ENCODE measurements at places on chromosomes 3 and 15.

- no peak for DNase-seq
Observed at GRCh38 chr3:127039719-127040118, 56.8 kb downstream of the PLXNA1 start.

- no peak for DNase-seq
Observed at GRCh38 chr3:156899951-156900350, 73.8 kb downstream of the LEKR1 start.

DNA sequence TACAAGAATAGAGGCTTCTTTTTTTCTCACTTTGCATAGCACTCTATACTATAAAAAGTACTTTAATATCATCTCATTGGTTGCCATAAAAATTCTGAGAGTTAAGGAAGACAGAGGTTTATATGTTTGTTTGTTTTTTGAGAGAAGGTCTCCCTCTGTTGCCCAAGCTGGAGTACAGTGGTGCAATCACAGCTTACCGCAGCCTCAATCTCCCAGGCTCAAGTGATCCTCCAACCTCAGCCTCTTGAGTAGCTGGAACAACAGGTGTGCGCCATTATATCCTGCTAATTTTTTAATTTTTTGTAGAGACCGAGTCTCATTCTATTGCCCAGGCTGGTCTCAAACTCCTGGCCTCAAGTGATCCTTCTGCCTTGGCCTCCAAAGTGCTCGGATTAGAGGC, 250.2 kb downstream of the LPP start:
- no peak for DNase-seq

- peak; percentile 29 for DNase-seq
Observed at GRCh38 chr3:48595526-48596121, 495 bp upstream of the COL7A1 start.

DNA sequence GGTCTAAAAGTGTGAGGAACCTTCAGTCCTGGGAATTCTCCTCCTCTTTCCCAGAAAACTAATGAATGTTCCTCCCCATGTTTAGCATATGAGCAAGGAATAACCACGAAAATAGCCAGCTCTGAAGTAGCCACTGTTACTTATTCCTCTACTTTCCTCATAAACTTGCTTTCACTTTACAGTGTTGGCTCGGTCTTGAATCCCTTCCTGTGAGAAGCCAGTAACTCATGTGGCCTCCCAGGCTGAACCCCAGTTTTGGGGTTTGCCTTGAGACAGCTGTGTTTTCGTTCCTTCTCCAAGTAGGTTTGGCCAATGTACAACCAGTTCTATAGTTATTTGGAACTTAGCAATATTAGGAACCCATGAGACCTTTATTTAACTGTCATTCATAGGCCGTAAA, 195.0 kb downstream of the CNTN6 start:
- no peak for DNase-seq

- DNase-seq, result no peak
Observed at GRCh38 chr15:66231394-66232266, 21.9 kb downstream of the MEGF11 start.

DNA sequence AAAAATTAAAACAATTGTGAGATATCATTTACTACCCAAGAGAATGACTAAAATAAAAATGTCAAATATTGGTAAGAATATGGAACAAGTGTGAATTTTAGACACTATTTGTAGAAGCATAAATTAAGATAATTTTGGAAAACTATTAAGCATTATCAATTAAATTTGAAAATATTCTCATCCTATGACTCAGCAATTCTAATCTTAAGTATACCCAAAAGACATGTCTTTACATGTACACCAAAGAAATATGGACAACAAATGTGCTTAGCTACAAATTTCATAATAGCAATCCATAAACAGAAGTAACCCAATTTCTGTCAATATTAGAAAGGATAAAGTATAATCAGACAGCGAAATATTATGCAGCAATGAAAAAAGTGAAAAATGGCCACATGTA, 1032.2 kb upstream of the SEMA6D start:
- no peak for DNase-seq

DNA sequence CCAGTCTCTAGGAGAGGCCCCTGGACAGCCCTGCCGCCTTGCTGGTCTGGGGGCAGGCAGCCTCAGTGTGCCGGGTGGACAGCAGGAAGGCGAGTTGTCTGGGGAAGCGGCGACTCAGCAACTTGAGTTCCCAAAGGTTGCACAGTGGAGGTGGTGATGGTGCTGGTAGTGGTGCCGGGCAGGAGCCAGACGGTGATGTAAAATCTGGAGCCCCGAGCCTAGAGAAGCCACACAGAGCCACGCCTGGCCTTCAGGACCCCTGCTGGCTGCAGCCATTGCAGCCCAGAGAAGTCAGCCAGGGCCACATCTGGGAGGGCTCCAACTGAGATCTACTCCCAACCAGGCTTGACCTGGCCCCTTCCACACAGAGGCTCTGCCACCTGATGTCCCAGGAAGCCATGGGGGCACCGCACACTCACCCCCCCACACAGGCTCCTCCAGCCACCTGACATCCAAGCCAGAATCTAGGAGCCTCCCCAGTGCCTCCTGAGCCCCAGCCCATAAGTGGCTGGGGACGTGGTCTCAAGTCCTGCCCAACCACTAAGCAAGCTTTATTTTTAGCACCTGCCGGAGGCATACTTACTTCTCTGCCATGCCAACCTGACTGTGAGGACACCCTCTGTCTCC, 8.8 kb downstream of the C3orf22 start:
- peak; percentile 74 for DNase-seq

DNA sequence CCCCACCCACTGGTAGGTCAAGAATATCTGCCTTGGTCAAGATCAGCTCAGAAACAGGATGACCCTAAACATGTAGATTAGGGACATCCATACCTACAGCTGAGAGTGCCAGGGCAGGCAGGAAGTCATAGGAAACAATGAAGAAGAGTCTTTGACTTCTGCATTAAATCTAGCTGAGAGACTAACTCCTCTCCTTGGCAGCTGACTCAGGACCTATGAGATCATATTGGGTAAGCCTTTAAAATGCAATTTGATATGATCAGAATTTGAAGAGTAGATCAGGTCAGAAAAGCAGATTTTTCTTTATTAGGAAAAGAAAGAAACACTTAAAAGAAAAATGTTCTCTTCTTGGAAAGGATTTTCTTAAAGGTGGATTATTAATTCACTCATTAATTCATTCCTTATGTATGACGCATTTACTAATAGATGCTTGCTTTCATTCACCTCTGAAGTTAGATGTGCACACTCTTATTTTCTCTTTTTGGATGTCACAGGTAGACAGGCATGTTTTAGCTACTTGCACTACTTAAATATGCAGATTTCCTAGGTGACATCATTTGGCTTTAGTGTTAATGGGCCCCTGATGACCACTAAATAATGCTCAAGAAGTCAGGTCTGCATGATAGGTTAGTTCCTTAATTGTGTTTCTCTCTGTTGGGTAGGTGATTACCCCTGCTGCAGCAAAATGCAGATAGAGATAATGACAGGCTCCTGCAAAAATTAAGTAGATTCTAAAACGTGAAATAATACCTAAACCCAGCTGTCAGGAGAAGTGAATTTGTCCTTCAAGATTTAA, 35.7 kb upstream of the GSK3B start:
- no peak for DNase-seq

- DNase-seq, result no peak
Observed at GRCh38 chr3:78988324-78988723, 779.5 kb downstream of the ROBO1 start.

DNA sequence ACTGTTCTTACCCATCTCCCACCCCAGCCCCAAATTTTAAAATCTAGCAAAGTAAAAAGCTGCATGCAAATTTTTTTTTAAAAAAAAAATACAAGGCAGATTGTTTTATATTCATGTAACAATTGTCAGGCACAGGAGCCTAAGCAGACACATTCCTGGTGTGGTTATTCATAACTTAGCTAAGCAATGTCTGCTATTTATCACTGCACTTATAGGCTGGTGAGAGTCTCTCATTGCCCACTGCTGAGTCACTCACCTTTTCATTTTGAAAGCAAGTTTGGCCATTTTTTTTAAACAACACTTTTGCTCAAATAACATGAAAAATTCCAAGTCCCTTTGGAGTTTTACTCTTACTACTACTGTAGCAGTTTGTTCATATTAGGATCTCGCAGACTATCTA, 413.9 kb downstream of the RBMS3 start:
- no peak for DNase-seq

DNA sequence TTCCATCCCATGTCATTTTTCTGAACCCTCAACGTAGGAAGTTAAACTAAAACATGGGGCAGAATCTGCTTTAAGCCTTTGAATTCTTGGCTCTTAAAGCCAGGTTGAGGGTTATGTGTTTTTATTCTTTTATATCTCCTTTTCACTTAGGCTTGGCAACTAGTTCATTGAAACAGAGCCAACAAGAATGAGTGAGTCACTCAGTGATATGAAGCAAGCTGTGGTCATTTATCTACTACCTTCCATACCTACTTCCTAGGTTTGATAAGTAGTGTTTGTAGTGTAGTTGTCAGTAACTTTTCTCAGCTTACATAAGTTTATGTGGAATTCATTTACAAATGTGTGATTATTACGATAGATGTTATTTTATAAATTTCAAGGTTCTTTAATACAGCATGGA, 67.4 kb downstream of the SNRPN start:
- DNase-seq, result no peak

DNA sequence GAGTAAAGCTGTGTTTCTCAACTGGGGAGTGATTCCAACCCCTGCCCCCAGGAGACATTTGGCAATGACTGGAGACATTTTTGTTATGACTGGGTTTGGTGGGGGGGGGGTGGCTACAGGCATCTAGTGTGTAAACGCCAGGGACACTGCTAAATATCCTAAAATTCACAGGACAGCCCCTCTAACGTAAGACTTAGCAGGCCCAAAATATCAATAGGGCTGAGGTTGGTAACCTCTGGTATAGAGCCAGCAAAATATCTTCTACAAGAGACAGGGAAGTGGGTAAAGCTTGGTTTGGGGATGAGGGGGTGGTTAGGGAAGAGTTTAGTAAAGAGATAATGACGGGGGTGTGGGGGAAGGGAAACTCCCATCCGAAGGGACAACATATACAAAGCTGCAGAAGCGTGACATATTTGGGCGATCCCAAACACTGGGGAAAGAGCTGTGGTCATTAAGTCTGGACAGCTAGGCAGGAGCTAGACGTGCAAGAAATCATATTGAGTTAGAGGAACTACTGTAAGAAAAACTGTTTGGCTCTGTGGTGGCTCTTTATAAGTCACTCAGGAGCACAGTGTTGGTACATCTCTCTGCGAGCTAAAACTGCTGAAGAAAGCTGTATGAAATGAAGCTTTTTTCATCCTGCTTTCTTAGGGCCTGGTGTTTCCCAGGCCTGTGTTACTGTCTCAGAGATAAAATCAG, 697 bp upstream of the TRIM69 start:
- DNase-seq, result no peak

DNA sequence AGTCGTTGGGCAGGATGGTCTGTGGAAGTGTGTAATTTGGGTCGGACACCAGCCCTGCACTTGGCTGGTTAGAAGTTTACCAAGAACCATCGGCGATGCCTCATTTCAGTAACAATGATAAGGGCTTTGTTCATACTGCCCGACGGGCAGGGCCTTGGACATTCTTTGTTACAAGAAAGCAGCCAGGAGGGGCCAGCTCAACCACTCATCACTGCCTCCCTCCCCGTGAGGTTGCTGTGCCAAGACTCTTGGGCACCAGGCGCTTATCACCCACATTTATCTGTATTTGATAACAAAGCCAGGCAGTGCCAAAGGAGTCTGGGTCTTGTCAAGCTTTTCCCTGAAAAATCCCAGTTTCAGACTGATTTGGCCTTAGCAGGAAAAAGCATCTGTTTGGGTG, 235.0 kb downstream of the ADAMTS17 start:
- no peak for DNase-seq

DNA sequence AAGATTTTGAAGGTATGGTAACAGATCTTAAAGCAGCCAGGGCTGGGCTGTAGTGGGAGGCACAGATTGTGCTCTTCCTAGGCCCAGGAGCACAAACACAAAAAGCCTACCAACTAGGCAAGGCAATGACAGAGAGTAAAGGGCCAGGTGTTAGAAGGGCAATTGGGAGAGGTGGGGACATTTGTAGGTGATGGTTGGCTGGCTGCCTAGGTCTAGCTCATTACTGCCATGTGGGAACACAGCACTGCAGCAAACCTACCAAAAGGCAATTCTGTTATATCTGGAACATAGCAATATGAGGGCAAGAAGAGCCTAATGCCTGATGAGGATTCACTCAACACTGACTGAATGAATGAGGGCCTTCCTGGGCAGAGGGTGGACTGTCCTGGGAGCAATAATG, 30.4 kb downstream of the ARHGEF3 start:
- DNase-seq, result no peak

GRCh38 chr3:142597906-142598305, 1.7 kb downstream of the PLS1 start:
- DNase-seq, result no peak

DNA sequence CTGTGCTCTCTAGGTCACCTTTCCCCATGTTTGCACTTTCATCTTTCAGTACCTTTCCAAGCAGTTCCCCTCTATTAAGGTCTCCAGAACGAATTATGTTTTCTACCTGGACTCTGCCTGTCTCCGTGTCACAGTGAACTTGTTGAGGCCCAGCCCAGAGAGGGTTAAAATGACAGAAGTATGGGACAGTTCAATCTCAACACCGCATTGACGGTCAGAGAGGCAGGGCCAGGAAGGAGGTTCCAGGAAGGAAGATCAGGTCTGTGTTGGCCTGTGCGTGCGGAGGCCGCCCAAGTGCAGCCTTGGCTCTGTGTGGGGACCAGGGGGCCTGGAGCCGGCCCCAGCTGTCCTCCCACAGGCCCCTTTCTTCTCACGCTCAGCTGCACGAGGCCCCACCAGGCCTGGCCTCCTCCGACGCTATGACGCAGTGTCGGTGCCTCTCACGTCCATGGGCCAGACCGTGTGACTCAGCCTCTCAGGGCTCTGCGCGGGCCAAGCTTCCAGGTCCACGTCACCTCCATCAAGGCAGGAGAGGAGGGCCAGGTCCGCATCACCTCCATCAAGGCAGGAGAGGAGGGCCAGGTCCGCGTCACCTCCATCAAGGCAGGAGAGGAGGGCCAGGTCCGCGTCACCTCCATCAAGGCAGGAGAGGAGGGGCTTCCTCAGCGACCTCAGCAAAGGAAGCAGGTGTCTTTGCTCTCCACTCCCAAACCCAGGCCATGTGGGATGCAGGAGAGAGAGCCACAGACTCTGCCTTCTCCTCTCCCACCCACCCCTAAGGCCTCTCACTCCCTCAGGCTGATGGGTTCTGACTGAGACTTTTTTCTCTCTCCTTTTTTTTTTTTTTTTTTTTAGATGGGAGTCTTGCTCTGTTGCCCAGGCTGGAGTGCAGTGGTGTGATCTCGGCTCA, 83.1 kb downstream of the CPN2 start:
- peak; percentile 86 for DNase-seq

DNA sequence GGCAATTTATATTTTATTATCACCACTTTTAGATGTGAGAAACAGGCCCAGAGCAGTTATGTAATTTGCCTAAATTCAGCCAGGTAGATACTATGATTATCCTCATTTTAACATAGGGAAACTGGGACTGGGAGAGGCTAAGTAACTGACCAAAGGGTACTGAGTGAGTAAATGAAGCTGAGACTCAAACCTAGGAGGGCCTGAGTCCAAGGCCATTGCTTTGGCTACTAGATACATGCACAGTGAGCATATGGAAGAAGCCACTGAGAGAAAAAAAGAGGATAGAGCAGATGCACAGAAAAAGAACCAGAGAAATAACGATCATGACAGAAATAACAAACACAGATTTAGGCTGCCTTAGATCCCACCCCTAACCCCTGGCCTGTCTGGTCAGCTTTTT, 33.6 kb downstream of the USF3 start:
- DNase-seq, result no peak

GRCh38 chr15:94263341-94264273, 32.2 kb downstream of the MCTP2 start:
- DNase-seq, result no peak

Measured in lower leg skin (tissue), 4 donors.